ENCODE measurements at places on chromosomes 2 and 18.

DNA sequence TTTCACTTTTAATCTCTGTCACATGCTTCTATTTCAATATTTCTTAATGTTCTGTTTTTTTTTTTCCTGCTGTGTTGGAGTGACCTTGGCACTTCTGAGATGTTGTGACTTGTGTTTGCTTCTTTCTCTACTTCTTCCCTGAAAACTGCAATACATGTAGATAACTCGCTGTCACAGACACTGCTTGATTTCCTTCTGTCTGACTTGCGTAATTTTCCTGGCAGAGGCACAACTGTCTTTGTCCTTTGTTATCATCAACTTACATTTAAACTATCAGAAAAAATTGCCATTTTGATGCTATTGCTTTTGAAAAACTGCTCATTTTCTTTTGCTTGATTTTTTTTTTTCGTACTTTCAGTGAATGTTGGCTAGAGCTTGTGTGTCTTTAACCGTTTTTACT lies 69.0 kb downstream of the BABAM2 start:
- no peak for DNase-seq

DNA sequence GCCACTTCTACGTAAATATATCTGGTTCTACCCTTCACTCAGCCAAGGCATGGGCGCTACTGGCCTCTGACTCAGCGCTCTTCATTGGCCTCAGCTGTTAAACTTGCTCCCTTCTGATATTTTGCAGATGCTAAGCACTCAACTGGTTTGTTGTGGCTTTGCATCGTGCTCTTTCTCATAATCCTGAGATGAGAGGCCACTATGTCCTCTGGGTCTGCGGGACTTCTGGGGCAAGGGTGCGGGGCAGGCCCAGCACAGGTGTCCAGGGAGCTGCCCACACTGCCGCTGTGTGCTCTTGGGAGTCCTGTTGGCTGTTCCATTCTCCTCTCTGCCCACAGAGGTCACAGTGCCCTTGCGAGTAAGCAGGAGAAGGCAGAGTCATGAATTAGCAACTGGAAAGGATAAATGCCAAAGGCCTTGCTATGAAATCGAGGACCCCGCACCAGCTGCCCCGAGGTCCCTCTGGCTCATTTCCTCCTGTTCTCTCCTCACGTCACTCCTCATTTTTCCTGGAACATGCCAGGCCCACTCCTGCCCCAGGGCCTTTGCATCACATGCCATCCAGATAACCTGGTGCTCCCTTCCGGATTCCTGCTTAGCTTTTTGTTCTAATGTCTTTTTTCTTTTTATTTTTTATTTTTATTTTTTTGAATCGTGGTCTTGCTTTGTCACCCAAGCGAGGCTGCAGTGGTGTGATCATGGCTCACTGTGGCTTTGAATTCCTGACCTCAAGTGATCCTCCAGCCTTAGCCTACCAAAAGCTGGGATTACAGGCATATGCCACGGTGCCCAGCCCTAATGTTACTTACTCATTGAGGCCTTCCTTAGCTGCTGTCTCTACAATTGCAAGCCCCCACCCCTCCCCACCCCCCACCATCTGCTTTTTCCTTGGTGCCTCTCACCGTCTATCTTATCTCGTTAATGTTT lies 34.9 kb upstream of the MAT2A start:
- no peak for DNase-seq

DNA sequence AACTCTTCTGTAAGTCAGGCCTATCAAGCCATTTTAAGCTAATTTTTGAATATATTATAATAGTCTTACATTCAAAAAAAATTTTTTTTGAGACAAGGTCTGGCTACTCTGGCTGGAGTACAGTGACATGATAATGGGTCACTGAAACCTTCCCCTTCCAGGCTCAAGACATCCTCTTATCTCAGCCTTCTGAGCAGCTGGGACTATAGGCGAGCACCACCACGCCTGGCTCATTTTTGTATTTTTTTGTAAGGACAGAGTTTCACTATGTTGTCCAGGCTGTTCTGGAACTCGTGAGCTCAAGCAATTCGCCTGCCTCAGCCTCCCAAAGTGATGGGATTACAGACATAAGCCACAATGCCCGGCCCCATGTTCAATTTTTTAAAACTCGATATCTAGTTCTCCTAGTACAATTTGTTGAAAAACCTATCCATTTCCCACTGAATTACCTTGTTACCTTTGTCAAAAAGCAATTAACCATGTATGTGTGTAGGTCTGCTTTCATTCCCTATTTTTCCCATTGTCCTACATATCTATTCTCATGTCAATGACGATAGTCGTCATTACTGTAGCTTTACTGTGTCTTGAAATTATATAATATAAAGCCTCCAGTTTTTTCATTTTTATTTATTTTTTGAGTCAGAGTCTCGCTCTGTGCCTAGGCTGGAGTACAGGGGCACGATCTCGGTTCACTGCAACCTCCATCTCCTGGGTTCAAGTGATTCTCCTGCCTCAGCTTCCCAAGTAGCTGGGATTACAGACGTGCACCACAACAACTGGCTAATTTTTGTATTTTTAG lies 44.8 kb downstream of the YES1 start:
- no peak for DNase-seq

GRCh38 chr2:7061450-7061789 lies 144.2 kb downstream of the RNF144A start:
- no peak for DNase-seq

- no peak for DNase-seq
Observed at GRCh38 chr2:63012541-63012940, 38.1 kb upstream of the OTX1 start.

GRCh38 chr2:29117636-29118303 lies 2.6 kb downstream of the CLIP4 start:
- DNase-seq, result no peak

DNA sequence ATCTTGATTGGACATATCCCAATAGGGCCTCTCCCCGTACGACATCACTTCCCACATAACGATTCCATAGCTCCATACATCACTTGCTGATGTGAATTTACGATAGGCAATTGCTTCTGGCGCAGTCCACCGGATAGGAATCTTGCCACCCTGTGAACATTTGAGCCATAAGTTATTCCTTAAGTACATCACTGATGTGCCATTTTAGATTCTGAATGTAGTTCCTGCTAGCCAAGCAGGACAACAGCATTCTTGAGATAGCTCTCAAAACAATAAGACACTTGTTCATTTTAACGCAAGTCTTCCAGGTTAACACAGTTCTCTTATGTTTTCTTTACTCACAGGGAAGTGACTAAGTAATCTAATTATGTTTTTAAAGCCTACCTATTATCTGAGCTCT lies 138.0 kb downstream of the EPHA4 start:
- no peak for DNase-seq

DNA sequence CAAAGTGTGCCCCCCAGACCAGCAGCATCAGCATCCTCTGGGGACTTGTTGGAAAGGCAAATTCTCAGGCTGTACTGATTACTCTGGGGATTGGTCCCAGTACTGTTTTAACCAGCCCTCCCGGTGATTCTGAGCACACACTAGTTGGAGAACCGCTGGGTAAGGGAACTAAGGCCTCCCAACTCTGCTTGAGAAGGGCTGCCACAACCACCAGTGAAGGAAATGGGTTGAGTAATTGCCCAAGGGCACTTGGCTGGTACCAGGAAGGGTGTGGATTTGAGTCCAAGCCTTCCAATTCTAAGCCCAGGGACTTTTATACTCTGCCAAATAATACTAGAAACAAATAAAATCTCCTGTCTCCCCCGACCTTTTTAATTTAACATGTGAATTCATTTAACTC lies 219.9 kb downstream of the SETBP1 start:
- DNase-seq, result no peak

GRCh38 chr2:6065703-6066102 lies 373.5 kb downstream of the SOX11 start:
- no peak for DNase-seq

- no peak for DNase-seq
Observed at GRCh38 chr2:70468878-70469277, 84.7 kb downstream of the TGFA start.

GRCh38 chr18:9081940-9082339 lies 20.6 kb upstream of the NDUFV2 start:
- DNase-seq, result no peak

DNA sequence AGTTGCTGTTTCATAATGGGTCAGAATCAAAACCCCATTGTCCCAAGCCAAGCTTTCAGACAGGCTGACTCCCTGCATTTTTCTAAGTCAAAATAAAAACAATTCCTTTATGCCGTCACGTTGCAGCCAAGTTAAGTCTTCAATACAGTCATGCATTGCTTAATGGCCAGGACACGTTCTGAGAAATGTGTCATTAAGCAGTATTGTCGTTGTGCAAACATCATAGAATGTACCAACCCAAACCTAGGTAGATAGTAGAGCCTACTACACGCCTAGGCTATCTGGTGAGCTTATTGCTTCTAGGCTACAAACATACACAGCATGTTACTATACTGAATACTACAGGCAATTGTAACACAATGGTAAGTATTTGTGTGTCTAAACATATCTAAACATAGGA lies 160.4 kb upstream of the FOSL2 start:
- DNase-seq, result no peak

DNA sequence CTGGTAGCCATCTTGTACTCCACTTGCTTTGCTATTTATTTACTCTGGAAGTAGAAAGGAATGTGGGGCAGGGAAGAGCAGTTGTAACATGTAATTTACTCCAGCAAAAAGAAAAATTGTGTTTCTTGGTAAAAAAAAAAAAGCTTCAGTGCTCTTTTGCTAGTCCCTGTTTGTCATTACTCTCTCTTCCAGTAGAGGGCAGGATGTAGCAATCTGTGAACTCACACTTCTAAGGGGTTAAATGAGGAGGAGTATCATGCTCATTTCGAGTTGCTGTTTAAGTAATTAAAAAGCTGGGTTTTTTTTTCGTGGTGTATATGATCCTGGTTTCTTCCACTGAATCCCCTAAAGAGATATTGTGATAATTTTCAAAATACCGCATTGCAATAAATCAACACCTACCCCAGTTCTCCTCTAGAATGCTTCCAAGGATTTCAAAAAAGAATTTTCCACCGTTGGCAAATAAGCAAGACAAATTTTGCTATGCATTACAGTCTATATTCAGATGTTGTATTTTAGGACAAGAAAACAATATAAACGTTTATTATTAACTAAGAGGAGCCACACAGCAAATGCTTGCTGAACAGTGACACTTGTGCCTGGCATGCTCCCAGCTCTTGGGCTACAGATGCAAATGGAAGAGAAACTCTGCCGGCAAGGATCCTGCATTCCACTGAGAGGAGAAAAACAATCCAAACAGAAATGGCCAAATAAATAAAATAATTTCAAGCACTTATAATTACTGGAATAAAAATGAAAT lies 261.6 kb downstream of the ASXL3 start:
- DNase-seq, result peak; percentile 61

DNA sequence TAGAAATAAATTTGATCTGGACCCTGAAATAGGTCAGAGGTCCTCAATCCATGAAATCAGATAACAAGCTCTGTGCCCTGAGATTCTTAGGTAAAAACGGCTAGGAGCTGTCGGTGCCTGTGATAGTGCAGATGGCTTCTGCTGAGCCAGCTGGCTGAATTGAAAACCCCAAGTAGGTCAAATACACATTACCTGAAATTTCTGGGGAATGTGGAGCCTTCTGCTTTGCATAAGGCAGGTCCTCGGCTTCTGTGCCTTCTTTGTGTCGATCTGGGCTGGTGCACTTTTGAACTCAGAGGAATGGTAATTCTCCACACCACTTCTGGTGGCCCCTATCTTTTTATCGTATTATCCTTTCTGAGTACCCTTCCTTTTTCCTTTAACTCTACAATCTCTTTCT lies 66.6 kb downstream of the CNTNAP5 start:
- no peak for DNase-seq

DNA sequence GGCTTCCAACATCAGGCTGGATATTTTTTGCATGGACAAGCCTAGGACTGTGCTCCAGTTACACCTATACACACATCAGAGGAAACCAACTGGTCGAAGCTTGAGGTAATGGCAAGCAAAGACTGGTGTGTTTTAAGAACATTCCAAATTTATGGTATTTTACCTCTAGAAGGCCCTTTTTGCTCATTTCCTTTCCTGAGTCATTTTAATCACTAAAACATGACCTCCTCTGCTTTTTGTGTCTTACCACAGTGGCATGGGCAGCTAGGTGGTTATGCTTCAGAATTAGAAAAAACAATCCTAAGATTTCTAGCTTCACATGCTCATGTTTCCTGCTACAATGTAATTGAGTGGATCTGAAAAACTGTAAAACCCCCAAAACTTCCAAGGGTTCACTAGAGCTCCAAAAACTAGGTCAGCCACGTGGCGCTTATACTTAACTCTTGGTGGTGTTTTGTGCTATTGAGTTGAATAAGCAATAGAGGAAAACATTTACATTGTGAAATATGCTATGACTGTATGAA lies 30.6 kb upstream of the CHRNA1 start:
- DNase-seq, result no peak

GRCh38 chr18:57475408-57475807 lies 40.2 kb downstream of the ONECUT2 start:
- no peak for DNase-seq

- DNase-seq, result no peak
Observed at GRCh38 chr2:128722489-128722888, 403.8 kb upstream of the HS6ST1 start.

DNA sequence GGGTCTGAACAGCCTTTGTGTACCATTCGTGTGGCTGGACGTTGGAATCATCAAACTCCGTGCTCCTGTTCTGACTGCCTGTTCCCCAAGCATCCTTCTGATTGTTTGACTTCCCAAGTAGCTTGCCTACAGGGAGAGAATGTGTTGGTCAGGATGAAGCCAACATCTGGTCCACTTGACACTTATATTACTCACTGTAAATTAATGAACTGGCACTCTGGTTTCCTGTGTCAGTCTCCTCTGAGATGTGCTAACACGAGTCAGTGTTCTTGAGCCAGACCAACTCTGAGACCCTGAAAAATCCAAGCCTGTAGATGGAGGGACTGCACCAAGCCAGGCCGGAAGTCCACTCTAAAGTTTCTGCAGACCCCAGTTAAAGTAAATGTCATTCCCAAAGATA lies 440.9 kb downstream of the ZNF516 start:
- peak; percentile 9 for DNase-seq

GRCh38 chr18:78647018-78647417 lies 332.6 kb upstream of the SALL3 start:
- no peak for DNase-seq

GRCh38 chr2:72995430-72996116 lies 75.9 kb downstream of the SFXN5 start:
- no peak for DNase-seq

GRCh38 chr2:187405921-187406320 lies 42.1 kb downstream of the CALCRL start:
- no peak for DNase-seq

All from NCI-H510A (cell line).